ENCODE measurements at places on chromosomes 13 and 19.
A peak's percentile ranks its signal among the peaks of the same experiment; 100 is the strongest.

- DNase-seq = no peak
Measured at GRCh38 chr19:44344255-44344654, 12.2 kb downstream of the ZNF112 start.

DNA sequence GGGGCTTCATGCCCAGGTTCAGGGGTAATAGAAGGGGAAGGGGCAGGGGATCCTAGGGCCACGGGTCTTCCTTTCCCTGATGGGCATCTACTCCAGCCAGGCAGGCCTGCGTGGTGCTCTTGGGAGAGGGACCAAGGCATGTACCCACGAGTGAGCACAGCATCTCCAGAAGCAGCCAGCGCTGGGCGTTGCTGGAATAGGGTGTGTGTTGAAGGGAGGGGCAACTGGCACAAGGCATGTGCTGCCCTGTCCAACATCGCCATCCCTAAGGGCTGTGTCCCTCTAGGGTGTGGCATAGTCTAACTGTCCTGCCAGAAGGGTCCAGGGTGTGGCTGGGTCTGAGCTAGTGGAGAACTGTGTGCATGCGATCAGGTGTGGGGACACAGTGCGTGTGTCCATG lies 2.9 kb downstream of the NOTCH3 start:
- no peak for DNase-seq

GRCh38 chr13:98299235-98299965 lies 122.3 kb upstream of the RNF113B start:
- DNase-seq = no peak

GRCh38 chr19:35868172-35868822 lies at the start of gene APLP1:
Gene APLP1, plus strand, starts transcription at chr19:35868574. Its CDS starts 63 bp downstream, at chr19:35868637.
- DNase-seq = peak; percentile 95

DNA sequence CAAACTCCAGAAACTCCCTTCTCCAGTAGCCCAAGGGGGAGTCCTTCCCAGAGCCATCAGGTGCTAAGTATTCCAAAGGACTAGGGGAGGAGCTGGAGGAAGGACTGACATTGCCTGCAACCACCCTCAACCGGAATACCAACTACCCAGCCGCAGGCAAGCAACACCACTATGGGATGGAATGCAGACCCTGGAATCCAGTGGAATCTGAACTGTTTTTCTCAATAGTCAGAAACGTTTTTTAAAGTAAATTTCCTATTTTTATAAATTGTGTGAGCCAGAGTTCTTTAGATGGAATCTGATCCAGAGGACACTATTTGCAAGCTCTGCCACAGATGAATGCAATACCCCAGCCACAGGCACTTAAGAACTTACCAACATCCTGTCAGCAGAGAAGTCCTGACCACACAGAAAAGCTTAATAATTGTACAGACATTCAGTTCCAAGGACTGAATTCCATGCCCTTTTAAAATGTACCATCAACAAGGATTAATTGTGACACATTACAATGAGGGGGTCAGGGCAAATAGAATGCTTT lies 92.1 kb downstream of the USP12 start:
- no peak for DNase-seq

DNA sequence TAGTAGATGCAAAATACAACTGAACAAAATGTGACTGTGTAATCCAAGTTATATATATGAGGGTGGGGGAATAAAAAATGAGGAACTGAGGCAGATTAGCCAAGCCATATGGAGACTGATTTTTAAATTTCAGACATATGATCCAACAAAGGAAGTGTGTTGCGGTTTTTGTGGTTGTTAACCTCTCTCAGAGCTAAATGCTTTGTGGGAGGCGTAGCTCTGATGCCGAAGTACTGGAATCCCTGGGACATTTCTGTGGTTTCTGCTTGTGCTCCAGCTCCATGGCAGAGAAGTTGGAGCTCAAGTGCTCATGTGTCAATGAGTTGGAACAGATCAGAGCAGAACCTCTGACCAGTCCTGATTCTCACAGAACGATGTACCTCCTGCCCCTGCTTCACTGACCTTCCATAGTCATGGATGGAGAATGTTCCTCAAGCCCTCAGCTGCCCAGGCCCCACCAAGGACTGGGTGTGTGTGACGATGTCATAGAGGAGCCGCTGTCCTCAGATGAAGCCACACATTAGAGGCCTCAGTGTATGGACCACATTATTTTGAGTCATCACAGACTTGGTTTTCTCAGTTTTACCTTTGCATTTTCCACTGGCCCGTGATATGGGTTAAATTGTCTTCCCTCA lies 107.6 kb downstream of the SOX1 start:
- no peak for DNase-seq

DNA sequence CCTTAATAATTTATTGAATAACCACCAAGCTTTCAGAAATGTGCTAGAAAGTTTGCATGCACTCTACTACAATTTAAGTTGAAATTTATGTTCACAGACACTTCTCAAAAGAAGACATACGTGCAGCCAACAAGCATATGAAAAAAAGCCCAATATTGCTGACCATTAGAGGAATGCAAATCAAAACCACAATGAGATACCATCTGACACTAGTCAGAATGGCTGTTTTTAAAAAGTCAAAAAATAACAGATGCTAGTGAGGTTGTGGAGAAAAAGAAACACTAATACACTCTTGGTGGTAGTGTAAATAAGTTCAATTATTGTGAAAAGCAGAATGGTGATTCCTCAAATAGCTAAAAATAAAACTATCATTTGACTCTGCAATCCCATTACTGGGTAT lies 308.8 kb upstream of the PCDH9 start:
- no peak for DNase-seq

- no peak for DNase-seq
Measured at GRCh38 chr19:37943480-37943879, 36.5 kb downstream of the SIPA1L3 start.

DNA sequence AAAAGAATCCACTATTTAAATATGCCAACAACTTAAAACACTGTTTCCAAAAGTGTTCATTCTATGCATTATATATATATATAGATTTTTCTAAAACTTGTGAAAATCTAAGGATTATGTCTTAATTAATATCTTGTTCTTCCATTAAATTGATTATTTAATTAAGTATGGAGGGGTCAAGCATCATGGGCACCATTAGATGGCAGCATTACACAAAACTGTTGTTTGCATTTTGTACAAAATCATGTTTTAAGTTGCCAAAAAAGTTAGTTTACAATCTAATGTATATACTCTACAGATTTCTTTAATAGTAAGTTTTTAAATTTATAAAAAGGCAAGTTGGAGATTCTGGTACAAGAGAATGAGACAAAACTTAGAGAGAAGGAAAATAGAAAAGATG lies 213.2 kb upstream of the EDNRB start:
- no peak for DNase-seq

DNA sequence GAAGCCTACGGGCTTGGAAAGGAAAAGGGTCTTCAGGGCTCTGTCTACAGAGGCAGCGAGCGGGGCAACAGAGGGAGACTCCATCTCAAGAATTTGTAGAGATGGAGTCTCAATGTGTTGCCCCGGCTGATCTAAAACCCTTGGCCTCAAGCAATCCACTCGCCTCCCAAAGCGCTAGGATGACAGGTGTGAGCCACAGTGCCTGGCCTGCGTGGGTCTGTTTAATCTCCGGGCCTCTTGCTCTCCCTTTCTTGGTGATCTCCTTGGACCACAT lies 8.1 kb downstream of the RPS9 start:
- DNase-seq = no peak

DNA sequence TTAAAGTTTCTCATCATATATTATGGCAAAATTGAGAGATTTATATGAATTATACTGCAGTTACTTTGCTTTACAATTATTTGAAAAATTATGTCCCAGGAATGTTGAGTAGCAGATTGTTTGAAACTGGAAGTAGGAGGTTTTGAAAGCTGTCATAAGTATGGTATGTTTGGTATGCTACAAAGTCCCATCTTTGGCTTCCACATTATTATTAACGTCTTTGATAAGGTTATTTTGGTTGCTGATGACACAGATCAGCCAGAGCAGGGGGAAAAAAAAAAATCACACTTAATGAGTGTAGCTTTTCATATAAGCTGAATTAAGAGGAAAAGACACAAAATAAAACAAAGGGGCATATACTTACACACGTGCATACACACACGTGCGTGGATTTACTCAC lies 130.1 kb downstream of the SLITRK1 start:
- no peak for DNase-seq

DNA sequence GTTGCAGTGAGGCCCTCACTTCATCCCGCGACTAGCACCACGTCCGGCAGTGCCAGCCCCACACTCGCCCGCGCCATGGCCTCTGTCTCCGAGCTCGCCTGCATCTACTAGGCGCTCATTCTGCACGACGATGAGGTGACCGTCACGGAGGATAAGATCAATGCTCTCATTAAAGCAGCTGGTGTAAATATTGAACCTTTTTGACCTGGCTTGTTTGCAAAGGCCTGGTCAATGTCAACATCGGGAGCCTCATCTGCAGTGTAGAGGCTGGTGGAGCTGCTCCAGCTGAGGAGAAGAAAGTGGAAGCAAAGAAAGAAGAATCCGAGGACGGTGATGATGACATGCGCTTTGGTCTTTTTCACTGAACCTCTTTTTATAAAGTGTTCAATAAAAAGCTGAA lies 48.6 kb downstream of the NLRP12 start:
- DNase-seq = no peak

DNA sequence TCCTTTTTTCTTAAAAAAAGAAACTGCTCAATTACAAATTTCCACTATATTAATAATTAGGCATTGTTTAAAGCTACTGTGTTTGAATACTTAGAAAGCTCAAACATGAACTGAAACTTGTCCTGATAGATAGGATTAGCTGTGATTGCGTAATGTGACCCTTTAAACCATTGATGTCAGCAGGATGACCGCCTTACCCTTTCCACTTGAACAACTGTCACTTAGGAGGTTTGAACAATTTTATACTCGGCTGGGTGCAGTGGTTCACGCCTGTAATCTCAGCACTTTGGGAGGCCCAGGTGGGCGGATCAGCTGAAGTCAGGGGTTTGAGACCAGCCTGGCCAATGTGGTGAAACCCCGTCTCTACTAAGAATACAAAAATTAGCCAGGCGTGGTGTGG lies 2.9 kb downstream of the LAMP1 start:
- DNase-seq = no peak

- no peak for DNase-seq
Measured at GRCh38 chr13:32086791-32087441, 55.3 kb downstream of the FRY start.

GRCh38 chr19:33064792-33065550 lies at the start of gene RHPN2:
Gene RHPN2, minus strand, starts transcription at chr19:33064888. Its CDS starts 36 bp downstream, at chr19:33064852.
- peak; percentile 33 for DNase-seq

- no peak for DNase-seq
Measured at GRCh38 chr19:16834747-16835146, 5.5 kb downstream of the SIN3B start.

- DNase-seq = no peak
Measured at GRCh38 chr13:113123226-113124201, 915 bp downstream of the F10 start.

- no peak for DNase-seq
Measured at GRCh38 chr19:10190026-10190425, 4.7 kb downstream of the DNMT1 start.

DNA sequence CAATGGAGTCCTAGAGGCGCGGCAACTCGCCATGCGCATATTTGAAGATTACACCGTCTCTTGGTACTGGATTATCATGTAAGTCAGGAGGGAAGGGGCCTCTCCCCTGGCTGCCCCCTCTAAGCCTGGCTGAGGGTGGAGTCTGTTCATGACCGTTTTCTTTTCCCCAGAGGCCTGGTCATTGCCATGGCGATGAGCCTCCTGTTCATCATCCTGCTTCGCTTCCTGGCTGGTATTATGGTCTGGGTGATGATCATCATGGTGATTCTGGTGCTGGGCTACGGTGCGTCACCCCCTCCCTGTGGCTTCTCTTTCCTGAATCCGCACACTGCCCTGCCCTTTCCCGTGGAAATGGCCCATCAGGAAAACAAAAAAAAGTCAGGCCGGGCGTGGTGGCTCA lies 6.5 kb downstream of the SLC44A2 start:
- DNase-seq = no peak

- no peak for DNase-seq
Measured at GRCh38 chr19:14817052-14817451, 17.9 kb downstream of the OR7A5 start.

DNA sequence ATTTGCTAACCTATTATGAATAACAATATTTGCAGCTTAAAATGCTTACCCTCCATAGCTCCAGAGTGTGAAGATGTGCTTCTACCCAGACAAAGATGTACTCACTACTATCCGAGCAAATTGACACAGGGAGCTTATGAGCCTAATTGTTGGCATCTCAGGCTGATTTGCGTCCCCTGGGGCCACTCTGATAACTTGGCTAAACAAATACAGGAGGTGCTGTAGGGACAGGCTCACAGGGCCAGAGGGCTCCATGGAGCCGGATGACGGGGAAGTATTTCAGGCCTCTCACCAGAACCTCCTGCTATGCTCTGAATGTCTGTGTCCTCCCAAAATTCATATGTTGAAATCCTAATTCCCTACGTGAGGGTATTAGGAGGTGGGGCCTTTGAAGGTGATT lies 26.7 kb upstream of the C19orf12 start:
- DNase-seq = no peak

GRCh38 chr19:13797058-13797440 lies 1.8 kb downstream of the ZSWIM4 start:
- no peak for DNase-seq

- DNase-seq = no peak
Measured at GRCh38 chr19:1295169-1296012, 9.7 kb downstream of the EFNA2 start.

GRCh38 chr13:32164622-32165268 lies 133.2 kb downstream of the FRY start:
- DNase-seq = peak; percentile 35

GRCh38 chr13:19981685-19982238 lies 23.2 kb downstream of the ZMYM2 start:
- no peak for DNase-seq

Data from head of caudate nucleus (tissue), 42 donors.